Dermis microvascular lymphatic vessel endothelial cell (primary cell): ENCODE measurements at places on chromosomes 5 and 9. TPM values are rescaled to one million over a fixed set of nuclear protein-coding genes. Genes with fewer than 3 reads are reported as not detected.

DNA sequence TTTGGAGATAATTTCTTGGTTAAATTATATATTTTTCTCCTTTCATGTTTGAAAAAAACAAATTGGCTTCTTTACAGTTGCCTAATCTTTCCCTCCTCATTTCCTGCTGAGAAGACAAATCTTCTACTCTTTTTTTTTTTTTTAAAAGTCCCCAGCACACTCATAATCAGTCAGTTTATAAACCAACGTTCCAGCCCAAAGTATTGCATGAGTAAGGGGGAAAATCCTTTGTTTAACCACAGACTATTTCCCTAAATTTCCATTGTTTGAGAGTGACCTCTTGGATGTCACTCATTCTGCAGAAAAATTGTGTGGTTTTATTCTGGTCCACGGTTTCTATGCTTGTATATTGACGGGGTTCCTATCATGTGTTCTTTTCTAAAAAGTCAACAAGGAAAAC lies 55.1 kb upstream of the TLR4 start:
- peak; percentile 11 for DNase-seq

DNA sequence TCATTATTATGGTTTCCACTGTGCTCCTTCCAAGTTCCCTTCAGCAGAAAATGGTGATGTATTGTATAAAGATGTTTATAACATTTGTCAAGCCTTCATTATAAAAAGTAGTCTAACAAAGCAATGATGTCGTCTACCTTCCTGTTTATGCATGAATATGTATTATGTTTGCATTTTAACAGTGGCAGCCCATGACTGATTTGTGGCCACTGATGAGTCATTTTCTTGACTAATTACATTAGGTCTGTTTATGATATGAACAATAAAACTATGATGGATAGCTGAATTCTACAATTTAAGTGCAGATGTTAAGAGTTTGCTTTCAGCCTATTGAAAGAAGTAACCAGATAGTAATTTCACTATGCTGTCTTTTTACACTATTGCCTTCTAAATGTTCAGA lies 75.4 kb upstream of the ADAMTS19 start:
- no peak for DNase-seq

- no peak for DNase-seq
These were observed 175.6 kb downstream of the HSD17B3 start for GRCh38 chr9:96126321-96126881.

DNA sequence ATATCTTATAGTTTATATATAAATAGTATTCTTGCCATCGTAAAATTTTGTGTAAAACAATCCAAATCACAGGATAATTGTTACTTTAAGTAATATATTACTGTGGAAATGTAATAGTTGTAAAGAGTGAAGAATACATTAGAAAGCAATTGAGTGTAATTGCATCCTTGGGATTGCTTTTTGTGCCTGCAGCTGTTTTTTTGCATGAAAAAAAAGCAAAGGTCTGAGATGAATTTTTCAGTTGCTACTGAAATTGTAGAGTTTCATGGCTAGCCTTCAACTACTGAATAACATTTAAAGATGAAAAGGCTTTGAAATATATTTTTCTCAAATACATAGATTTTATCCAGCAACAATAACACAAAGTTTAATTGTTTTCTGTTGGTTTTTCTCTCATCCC lies 232.0 kb upstream of the FAM174A start:
- no peak for DNase-seq

DNA sequence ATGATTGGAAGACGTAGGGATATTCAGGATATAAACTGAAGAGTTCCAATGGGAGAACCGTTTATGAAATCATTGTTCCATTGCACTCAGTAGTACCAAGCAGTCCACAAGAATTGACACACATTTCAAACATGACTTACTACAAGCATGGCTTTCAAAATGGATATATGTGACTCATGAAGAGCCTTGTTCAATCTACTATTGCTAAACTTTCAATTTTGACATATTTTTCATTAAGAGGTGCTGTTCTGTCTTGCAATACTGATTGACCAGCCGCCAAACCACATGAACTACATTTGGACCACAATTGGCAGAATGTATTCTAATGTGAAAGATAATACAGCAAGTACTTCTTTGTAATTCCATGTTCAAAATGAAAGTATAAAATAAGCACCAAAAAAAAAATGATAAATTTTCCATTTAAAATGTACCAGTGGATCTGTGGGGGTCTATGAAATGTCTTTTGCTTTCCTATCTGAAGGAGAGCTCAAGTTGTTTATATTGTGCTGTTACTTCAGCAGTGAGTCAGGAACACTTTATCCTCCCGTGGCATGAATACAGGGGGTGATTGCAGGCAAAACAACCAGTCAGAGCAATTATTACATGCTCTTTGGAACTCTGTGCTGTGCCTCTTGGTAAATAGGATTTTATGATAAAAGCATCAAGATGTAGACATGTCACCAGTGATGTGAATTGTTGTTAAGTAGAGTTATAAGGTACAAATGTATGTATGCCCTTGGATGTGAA lies 366.0 kb downstream of the ARRDC3 start:
- DNase-seq = no peak

DNA sequence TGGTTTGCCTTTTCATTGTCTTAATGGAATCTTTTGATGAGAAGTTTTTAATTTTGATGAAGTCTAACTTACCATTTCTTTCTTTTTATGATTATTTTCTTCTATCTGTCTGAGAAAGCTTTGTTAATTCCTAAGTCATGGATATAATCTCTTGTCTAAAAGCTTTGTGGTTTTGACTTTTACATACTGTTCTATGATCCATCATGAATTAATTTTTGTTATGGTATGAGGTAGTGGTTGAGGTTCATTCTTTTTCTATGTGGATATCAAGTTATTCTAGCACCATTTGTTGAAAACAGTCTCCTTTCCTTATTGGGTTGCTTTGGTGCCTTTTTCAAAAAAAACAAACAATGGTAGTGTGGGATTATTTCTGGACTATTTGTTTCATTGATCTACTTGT lies 20.4 kb downstream of the FBXO10 start:
- no peak for DNase-seq

DNA sequence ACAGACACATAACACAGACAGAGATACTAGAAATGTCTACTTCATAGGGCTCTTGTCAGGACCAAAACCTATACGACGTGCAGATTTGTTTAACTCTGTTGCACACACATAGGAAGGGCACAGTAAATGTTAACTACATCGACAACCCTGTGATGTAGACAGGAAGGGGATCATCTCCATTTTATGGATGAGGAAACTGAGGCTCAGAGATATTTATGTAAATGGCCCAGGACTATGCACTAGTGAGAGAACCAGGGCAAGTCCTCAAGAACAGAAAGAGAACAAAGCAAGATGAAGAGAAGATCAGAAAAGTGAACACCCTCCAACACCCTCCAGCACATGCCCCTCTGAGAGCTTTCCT lies 36.3 kb downstream of the PCDHAC2 start:
- no peak for DNase-seq

GRCh38 chr9:111036429-111036789 lies 1.9 kb downstream of the LPAR1 start:
- DNase-seq = no peak

DNA sequence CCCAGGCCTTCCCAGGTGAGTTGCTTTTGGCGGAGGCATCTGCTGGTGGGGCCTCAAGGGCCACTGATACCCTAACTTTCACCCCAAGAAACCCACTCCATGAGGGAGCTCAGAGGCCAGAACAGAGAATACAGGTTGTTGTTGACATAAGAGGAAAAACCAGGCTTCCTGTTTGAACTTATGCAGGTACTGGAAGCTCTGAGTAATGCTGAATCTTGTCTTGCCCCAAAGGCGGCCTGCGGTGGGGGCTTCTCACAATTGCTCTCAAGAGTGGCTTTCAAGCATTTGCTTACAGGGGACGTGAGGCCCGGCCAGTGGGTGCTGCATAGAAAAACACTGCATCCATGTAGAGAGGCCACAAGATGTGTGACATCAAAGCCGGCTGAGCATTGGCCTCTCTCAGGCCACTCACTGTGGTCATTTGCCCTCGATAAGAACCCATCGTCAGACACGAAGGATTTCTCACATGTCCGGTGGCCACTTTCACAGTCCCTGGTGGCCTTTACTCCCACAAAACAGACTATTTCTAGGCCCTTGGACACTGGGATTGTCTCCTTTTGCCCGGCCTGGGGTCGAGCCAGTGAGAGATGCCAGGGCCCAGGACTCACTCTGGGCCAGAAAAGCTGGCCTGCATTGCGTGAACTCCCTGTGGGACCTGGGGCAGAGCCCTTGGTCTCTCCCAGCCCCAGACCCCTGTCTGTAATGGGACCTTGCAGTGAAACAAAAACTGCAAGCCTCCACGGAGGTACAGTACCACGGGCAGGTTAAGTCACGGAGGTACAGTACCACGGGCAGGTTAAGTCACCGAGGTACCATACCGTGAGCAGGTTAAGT lies 34.5 kb upstream of the TCF7 start:
- no peak for DNase-seq

DNA sequence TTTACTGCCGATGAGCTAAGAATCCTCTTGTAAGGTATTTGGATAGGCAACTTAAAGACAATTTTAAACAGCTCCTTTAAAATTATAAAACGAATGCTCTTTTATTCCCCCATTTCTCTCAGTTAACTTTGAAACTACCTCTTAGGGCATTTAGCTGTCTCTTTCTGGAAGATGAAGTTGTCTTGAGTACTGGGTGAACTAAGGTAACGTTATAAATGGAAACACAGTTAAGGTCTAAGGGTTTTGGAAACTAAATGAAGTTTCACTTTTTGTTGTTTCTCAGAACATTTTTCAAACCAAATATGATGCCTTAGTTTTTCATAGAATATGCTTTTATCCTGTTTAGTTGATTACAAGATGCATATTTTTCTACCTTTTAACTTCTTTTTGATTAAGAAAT lies 6.8 kb downstream of the UBE2R2 start:
- DNase-seq = no peak

- DNase-seq = no peak
These were observed 10.9 kb downstream of the RALGDS start for GRCh38 chr9:133109931-133110650.

GRCh38 chr5:10153808-10154537 lies 95.7 kb downstream of the ATPSCKMT start:
- DNase-seq = no peak

DNA sequence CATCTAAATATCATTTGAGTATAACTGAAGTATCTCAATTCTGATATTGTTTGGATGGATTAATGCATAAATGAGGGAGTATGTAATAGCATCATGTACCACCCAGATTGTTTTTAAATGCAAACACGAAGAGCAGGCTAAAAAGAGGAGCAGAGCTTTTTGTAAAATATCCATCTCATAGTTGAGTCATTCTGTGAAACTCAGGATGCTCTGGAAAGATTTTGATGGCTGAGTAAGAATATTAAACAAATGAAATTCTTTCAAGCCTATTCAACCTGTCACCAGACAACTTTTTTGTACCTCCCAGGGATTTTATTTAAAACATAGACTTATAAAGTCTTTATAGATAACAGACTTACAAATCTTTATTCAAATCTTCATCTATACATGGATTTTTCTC lies 625.9 kb downstream of the TLE4 start:
- no peak for DNase-seq

- DNase-seq = no peak
These were observed 21.1 kb upstream of the ARAP3 start for GRCh38 chr5:141703133-141703561.

GRCh38 chr5:166883016-166883415 lies 1408.4 kb upstream of the WWC1 start:
- DNase-seq = no peak

GRCh38 chr5:178392386-178392785 lies 159.8 kb upstream of the PHYKPL start:
- DNase-seq = no peak

- DNase-seq = no peak
These were observed 27.6 kb upstream of the FSTL4 start for GRCh38 chr5:133639850-133640528.

DNA sequence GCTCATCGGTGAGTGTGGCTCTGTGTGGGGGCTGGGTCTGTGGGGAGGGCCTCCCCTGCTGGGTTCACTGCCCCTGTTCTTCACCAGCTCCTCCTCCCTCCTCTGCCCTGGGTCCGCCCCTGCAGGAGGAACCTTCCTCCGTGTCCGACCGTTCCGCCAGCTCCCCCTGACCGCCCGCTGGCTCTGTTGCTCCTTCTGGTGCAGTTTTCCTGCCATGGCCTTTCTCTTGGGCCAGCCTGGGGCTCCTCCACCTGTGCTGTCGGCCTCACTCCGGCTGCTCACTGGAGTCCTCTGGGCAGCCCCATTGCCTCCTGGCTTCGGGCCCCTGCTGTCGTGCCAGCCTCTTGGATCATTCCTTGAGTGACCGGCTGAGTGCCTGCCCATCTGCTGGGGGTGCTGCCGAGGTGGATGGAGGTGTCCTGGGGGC lies 12.3 kb downstream of the RNU6ATAC start:
- DNase-seq = no peak

GRCh38 chr5:80655231-80655774 lies 520 bp upstream of the DHFR start:
- DNase-seq = peak; percentile 4

GRCh38 chr9:38033941-38034340 lies 35.1 kb downstream of the SHB start:
- no peak for DNase-seq

DNA sequence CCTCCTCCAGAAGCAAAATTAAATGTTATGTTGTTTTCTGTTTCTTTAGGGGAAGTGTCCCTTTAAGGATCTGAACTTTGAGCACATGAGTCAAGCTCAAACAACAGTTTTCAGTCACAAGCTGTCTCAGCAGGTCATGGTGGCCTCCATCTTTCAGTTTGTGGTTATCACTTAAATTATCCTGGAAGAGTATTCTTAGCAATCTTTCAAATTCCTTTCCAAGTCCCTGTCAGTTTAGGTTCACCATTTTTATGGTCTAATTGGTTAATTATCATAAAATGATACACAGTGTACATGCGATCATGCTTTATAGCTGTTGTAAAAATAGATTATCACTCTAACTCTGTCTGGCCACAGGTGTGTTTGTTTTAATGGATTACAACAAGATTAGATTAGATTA lies 43.1 kb upstream of the SELENOP start:
- DNase-seq = no peak

GRCh38 chr9:88398016-88398415 lies 9.8 kb downstream of the SPIN1 start:
- DNase-seq = no peak

DNA sequence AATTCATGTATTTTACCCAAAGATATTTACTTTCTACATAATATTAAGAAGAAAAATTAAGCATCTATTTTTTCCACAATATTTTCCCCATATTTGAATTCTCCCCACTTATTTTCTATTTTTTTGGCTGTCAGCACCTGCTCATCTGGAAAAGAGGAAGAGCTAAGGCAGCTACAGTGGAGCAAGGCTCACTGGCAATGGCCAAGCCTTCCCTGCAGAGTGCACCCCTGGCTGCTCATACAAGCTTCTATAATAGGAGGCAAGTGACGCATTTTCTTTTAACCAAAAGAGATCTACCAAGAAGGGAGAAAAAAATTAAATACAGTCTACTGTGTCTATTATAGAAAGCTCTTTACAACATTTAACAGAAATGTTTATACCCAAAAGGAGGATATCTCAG lies 72.5 kb downstream of the AUH start:
- DNase-seq = no peak

ANKRD34B gene
- total RNA-seq = not detected in 2 replicates

LCN15 gene
- total RNA-seq = 0.13 TPM in 1 of 2 replicates, not detected in the other

C9orf50 gene
- not detected in 2 replicates for total RNA-seq

PRR16 gene
- total RNA-seq = not detected in 2 replicates

PCDHGC4 gene
- total RNA-seq = 0.77 and 0.89 TPM in 2 replicates

FAM153A gene
- not detected in 2 replicates for total RNA-seq

DRD1 gene
- total RNA-seq = not detected in 2 replicates
